ENCODE measurements at places on chromosomes 11 and 22.

GRCh38 chr11:27148506-27148905, 107.9 kb downstream of the BBOX1 start:
- DNase-seq = no peak

DNA sequence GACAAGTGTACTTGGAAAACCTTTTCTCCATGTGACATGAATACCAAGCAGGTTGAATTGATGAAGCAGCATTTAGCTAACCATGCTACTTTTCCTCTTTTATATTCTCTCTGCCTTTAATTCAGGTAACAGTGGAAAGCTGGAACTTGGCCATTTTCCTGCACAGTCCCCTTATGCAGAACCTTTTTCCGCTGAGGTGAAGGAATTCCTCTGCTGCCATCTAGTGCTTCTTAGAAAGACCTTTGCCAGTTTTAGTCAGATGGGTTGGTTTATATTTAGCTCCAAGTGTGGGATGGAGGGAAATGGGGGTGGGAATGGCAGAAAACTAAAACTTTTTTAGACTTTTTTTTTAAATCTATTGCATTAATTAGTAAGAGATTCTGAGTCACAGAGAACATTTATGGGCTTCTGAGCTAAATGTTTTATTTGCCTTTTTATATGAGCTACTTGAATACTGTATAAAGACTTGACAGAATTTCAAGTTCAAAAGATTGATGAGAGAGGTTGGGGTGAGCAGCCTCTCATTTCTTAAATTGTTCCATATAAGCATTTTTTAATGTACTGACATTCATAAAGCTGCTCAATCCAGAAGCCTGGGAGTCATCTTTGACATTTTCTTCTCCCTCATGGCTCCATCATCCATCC, 153.9 kb upstream of the ZC3H12C start:
- DNase-seq = no peak

DNA sequence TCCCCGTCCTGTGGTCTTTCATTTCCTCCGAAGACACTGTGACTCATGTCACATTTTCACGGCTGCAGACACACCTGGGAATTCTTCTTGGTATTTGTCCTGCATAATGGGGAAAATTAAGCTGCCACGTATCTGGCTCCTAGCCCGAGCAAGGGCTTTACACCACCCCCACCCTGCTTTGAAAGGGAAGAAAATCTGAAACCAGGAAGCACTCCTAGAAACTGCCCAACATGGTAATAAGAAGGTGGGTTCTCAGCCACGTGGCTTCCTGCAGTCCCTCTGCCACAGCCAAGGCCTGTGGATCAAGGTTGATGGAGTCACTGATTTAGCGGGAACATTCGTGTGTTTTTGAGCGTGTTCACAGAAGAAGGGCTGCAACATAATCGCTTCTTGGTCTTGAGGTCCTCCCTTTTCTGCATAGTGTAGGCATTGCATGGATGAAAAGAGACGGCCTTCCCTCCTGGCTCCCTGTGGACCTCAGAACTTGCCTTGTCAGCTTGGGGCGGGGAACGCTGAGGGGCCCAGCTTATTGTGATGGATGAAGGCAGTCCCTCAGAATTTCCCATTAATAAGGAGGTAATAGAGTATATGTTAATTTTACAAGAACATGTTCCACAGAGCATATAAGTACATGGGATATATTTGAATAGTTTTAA, 292.0 kb downstream of the NTM start:
- DNase-seq = no peak

DNA sequence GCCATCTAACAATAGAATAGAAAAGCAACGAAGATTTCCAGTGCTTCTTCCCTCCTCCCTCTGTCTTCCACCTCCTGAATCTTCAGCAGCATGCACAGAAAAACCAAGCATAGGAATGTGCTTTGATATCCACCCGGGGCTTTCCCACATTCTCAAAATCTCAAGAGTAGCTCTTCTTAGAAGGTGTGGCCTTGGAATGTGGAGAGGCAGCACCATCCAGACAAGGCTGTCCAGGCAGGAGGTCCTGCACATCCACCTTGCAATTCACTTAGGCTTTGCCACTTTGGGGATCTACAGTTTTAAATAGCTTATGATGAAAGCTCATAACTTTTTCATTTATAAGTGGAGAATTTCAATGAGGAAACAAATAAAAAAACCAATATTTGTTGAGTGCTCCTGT, 72.9 kb downstream of the KIRREL3 start:
- no peak for DNase-seq

DNA sequence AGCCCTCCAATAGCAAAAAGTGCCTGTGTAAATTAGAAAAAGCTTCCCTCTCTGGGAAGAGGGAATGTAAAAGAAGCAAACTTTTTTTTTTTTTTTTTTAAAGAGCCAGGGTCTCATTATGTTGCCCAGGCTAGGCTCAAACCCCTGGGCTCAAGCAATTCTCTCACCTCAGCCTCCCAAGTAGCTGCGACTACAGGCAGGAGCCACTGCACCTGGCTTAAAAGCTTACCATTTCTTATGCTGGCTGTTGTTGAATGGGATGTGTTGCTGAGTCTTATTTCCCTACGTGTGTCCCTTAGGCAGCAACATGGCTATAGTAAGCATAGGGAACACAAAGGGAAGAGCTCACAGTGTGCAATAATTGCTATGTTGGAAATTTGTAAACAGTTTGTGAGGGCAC, 225.5 kb upstream of the CCDC90B start:
- no peak for DNase-seq

DNA sequence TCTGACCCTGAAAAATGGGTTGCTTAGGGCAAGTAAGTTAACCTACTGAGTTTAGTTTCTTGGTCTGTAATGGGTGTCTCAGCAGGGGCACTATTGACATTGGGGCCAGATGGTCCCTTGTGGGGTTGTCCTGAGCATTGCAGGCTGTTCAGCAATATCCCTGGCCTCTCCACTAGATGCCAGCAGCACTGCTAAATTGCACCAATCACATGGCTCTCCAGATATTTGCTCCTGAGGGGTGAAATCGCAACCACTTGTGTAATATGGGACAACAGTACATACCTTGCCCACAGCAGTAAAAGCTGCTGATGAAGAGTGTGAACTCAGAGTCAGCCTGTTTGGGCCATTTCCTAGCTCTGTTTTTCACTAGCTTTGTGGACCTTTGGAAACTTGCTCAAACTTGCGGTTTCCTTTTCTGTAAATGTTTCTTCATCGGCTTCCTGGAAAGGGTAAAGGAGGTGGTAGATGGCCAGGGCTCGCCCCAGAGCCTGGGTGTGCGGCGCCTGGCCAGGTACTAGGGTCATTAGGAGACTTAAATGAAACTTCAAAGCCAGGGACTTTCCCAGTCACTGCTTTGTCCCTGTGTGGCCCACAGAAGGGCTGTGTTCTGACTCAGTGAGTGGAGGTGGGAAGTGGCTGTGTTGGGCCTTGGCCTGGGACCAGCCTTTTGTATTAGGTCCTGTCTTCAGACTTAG, 13.0 kb downstream of the NCF4 start:
- no peak for DNase-seq

GRCh38 chr11:114171257-114172054, 111.9 kb downstream of the ZBTB16 start:
- no peak for DNase-seq

DNA sequence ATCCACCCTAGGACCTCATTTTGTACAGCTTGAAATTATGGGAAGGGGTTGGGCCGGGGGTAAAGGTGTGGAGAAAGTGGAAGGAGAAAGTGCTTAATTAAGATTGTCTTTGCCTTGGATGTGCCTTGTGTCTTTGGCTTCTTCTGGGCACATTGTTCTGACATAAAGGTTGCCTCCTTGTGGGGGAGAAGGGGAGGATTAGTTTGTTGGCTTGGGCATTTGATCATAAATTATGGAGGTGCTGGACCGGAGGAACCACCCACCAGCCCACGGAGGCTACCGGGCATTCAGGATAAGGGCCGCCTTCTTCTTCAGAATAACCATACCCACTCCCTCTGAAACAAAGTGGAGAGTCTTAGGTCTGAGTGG, 1.3 kb downstream of the PAFAH1B2 start:
- DNase-seq = no peak

- no peak for DNase-seq
Measured at GRCh38 chr11:129391821-129392220, 16.2 kb downstream of the BARX2 start.

DNA sequence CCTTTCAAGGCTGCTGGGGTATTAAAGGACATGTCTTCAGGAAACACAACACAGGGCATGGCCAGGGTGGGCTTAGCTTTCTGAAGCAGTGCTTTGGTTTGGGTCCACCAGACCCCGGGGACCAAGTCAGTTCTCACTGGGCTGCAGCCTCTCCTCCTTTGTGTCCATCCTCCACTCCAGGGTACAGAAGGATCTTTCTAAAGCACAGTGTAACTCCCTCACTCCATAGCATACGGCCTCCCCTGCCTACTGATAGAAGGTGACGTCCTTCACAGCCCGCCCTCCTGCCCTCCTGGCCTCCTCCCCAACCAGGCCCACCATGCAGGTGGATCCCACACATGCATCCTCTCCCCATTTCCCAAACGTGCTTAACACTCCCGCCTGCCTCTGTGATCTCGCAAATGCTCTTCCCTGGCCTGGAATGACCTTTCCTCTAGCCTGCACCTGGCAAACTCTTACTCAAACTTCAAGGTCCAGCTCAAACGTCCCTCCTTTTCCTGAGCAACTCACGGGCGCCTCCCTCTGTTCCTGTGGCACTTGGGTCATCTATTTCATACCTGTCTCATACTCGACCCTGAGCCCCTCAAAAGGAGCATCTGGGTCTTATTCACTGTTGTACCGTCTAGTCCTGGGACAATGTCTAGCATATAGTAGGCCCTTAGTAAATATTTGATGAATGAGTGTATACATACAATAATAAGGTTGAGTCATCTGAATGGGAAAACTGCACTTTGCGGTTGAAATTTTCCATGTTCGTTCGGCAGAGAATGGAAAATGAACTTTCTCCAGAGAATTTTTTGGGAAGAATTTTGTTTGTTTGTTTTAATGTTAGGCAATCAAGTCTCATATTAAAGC, 187.7 kb downstream of the EFCAB6 start:
- no peak for DNase-seq

GRCh38 chr11:125079151-125079877, 16.2 kb downstream of the SLC37A2 start:
- no peak for DNase-seq

- DNase-seq = no peak
Measured at GRCh38 chr11:86219311-86220193, 25.0 kb upstream of the EED start.

DNA sequence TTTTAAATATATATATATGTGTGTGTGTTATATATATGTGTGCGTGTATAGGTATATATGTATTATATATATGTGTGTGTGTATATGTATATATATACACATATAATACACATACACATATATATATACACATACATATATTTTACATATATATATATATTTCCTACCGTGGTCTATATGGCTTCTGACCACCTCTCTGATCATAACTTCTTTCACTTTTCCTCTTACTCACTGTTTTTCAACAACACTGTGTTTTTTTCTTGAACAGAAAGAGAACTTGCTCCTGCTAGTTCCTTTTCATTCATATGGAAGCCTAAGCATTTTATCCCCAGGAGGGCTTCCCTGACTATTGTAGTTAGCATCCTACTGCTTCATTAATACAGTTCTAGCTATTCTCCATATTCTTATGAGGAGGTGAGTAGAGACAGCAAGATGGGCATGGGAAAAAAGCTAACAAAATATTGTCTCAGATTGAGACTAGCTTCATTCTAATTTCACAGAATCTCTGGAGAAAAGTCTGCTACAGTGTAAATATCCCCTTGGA, 38.5 kb upstream of the CTSC start:
- DNase-seq = no peak

DNA sequence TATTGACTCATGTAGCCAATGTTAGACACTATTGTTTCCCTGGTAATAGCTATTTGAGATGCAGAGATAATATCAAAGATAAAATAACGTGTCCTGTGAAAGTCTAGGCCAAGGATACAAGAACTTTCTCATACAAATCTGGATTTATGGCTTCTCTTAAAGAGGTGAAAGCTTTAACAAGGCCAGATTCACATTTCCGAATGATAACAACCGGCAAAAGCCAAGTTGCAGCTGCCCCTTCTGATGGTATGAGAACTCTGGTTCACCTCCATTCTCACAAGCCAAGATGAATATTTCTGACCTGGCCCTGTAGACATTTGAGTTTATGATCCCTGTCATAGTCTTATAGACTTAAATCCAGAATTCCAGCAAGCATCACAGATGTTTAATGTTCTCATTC, 230.4 kb upstream of the ZC3H12C start:
- DNase-seq = no peak

- DNase-seq = no peak
Measured at GRCh38 chr11:43554148-43554473, 126.4 kb upstream of the HSD17B12 start.

GRCh38 chr11:67271541-67272284, 5.4 kb downstream of the GRK2 start:
- DNase-seq = peak; percentile 26

DNA sequence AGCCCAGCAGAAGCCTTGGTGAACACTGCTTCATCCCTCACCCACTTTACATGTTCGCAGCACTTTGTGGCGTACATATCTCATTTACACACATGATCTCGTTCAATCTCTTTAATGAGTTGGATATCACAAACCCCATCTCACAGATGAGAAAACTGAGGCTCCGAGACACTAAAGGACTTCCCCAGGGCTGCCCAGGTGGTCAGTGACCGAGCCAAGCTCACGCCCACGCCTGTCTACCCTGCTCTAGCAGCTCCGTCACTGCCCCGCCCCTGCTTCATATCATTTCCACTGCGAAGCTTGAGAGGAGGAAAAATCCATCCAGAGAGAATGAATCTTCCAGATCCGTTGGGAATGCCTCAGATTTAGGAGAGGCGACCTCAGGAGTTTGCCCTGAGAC, 11.8 kb upstream of the DSCAML1 start:
- no peak for DNase-seq

- DNase-seq = no peak
Measured at GRCh38 chr11:11988099-11988651, 20.3 kb downstream of the DKK3 start.

DNA sequence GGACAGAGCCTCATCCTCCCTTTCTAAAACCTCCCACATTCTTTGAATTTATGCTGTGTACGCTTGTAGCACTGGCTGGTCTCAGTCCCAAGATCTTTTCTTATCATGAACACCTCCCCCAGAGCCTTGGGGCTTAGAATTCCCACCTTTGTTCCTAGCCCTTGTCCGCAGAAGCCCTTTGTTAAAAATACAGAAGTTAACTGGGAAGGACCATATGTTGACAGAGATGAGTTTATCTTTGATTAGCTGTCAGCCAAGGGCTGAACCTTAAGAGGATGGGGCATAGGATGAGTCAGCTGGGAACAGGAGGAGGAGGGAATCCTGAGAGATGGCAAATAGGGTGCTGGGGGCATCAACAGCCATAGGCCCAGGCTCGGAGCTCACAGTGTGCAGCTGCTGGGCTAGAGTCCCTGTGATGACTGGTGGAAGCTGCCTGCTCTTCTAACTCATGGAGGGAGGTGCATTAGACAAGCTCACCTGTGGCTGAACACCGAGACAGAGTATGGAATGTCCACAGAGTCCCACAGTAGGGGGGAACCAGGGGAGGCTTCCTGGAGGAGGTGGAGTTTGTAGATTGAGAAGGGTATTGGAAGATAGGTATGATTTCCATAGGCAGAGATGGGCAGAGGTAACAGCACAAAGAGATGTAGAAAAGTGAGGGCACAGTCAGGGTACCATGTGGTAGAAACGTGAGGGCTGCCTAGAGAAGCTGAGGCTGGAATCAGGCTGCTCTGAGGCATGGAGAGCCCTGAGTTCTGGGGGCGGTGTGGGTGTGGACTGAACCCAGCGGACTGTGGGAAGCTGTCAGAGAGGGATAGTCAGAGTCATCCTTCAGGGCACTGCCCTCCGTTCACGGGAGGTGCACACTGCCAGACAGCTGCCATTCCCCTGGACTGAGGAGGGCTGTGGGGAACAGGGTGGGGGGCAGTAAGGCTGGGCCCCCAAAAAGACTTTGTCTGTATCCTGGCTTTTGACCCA, 9.9 kb downstream of the MICAL2 start:
- DNase-seq = no peak

GRCh38 chr11:7597620-7598019, 75.7 kb downstream of the CYB5R2 start:
- no peak for DNase-seq

Data from effector CD8-positive, alpha-beta T cell (primary cell).